SW 1271 (cell line): ENCODE measurements at places on chromosomes 13 and 19.

DNA sequence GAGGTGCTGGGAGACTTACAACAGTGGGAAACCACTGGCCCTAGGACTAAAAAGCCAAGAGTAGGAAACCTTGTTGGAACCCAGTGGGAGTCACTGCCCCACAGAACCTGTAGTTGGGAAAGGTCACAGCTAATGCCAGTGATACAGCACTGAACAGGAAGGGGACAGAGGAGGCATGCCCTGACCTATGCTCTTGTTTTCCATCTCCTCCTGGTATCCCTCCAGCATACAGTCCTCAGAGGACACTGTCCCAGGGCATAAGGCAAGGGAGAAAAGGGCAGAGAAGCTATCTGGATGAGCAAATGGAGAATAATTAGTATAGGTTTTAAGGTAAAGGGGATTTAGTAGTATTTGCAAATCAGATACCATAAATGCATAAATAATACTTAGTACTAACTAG, 11.2 kb upstream of the TBC1D4 start:
- no peak for DNase-seq

DNA sequence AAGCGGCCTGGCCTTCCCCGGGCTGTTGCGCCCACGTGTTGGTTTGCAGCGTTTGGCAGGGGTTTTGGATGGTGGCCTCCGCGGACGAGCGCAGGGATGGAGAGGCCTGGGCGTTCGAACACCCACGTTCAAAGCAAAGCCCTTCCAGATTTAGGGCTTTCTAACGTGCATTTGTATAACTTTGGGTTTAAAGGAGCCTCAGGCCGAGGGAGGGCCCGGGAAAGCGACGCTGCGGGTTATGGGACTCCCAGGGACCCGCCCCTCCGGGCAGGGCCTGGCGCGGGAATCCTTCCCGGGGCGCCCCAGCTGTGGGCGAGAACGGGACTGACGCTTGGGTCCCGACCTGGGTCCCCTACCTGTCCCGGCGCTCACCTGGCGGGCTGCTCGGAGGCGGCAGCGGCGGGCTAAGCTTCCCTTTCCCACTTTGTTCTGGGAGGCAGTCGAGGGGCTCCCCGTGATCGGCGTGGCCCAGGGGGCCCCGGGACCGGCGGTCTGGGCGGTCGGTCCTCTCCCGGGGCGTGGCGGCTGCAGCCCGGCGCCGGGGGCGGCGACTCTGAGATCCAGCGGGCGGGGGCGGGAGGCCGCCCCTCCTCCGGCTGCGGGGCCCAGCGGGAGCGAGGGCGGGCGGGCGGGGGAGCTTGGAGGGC, at the start of gene FBXO17:
Gene FBXO17, minus strand, starts transcription at position 529 of the 647 bp plus-strand sequence. CDS start 25,423 bp downstream, outside the sequence.
- no peak for DNase-seq

GRCh38 chr13:69935043-69935442, 172.6 kb upstream of the ATXN8OS start:
- peak; percentile 25 for DNase-seq

DNA sequence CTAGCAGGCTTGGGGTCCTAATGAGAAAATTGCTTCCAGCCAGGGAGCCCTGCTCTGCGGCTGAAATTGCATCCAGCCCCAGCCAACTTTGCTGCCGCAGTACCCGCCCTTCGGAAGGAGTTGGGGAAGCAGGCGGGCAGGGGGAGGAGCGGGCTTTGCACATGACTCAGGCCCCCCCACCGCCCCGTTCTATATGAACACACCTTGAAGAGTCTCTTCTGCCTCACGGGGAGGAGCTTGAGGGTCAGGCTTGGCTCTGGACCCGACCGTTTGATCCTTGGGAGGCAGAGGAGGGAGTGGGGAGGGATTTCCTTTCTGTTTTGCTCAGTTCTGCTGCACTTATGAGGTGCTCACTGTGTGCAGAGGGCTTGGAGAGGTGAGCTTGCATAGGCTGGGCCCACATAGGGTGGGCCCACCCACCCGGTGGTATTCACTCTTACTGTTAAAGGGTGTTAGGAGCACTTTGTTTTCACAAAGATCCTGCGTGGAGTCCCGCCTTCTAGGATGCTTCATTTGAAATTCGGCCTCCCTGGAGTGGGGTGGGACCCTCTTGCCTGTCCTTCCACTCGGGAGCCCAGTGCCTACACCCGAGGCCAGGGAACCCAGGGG, 46.5 kb downstream of the LYL1 start:
- DNase-seq: no peak

DNA sequence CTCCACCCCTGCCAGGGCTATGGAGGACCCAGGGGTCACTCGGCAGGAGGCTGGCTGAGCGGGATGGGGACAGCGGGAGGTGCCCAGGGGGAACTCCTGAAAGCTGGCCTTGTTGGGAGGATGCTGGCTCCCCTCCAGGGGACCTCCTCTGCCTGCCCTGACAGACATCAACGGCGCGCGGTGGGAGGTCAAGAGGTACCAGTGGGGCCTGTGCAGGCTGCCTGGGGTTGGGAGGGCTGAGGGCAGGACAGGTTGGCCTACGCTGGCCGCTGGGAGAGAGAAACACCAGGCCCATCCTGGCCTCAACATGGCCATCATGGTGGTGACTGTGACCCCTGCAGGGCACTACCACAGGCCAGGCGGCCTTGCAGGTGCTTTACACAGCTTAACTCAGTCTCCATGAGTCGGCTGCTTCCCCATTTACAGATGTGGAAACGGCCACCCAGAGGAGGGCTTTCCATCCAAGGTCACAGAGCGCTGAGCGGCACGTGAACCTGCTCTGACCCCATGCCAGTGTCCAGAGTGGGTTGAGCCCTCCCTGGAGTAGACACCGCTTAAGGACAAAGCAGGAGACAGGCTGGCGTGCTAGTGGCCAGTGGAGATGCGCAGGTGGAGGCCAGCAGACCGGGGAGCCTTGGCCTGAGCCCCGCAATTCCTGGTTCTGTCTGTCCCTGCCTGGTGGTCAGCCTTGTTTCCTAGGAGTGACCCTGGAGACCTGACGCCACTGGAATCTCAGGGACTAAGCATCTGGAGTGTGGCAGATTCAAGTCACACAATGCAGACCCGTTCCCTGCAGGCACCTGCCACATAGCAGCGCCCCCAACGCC, 27.6 kb downstream of the CEBPG start:
- DNase-seq: no peak

GRCh38 chr13:30398601-30399072, 23.7 kb upstream of the UBE2L5 start:
- DNase-seq: no peak

- no peak for DNase-seq
Observed at GRCh38 chr19:23802290-23802689, 43.6 kb upstream of the ZNF681 start.
